ENCODE measurements at places on chromosomes 5 and 9.

GRCh38 chr9:134209731-134210311 is 45.5 kb upstream of the RNU6ATAC start:
- no peak for DNase-seq

DNA sequence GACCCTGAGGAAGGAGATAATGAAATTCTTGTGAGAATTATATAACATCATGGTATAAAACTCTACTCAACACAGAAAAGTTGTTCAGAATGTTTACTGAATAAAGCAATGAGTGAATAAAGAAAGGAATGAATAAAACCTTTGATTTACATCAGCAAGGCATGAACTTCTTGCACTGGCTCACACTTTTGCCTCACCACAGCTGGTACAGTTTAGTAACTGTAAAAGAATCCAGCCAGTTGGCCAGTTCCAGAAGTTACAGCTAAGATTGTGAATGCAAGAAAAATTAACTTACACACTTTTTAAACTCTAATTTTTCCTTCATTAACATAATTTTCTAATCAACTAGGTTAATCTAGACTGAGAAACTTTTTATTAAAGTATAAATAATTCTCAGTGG is 490.9 kb downstream of the NFIB start:
- no peak for DNase-seq

DNA sequence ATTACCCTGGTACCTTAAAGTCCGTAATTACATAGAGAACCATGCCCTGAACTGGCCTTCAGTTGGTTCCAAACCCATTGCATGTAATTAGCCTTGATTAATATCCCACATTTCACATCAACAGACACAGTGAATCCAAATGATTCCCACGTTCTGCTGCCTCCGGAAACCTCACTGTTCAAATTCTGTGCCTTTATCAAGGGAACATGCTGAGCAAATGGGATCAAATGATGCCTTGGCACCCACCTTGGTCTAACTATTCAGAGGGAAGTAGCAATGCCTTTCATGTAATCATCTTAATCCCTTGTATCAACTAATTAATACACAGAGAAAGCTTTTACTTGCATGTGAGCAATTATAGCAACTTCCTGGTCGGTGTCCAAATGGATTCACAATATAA is 100.6 kb downstream of the EFNA5 start:
- no peak for DNase-seq

GRCh38 chr9:123007269-123007668 is 26.2 kb upstream of the GPR21 start:
- no peak for DNase-seq

GRCh38 chr9:13911473-13911872 is 402.5 kb downstream of the NFIB start:
- no peak for DNase-seq
